DMS79 (cell line): ENCODE measurements at places on chromosomes 1 and 21.

DNA sequence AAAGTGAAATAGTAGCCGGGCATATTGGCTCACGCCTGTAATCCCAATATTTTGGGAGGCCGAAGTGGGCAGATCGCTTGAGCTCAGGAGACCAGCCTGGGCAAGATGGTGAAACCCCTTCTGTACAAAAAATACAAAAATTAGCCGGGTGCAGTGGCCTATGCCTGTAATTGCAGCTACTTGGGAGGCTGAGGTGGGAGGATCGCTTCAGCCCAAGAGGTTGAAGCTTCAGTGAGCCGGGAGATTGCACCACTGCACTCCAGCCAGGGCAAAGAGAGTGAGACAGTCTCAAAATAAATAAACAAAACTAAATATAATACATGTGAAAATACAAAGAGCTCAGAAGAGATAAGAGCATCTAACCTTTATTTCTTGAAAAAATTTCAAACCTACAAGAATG, 2.3 kb upstream of the MSTO1 start:
- DNase-seq: no peak

- DNase-seq: no peak
Measured at GRCh38 chr1:177969825-177970371, at the start of gene SEC16B. TSS of gene SEC16B (minus strand) at chr1:177970058. CDS start at chr1:177967981, 2,077 bp downstream.

- DNase-seq: no peak
Measured at GRCh38 chr1:154478639-154479038, 23.4 kb upstream of the TDRD10 start.

DNA sequence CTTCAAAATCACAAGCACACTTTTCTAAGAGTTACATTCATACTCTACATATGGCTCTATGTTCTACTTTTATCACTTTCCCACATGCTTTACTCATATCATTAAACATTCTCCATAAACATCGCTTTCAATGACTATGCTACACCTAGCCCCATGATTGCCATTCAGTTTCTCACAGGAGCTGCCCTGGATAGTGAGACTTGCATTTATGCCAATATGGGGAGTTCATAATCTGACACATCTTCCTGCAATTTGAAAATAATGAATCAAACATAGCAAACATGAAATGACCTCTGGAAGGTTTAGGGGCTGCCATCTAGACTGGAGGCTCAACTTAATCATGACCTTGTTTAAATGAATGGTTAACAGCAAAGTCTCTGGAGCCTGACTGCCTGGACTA, 9.0 kb upstream of the CYP4A22 start:
- DNase-seq: no peak

DNA sequence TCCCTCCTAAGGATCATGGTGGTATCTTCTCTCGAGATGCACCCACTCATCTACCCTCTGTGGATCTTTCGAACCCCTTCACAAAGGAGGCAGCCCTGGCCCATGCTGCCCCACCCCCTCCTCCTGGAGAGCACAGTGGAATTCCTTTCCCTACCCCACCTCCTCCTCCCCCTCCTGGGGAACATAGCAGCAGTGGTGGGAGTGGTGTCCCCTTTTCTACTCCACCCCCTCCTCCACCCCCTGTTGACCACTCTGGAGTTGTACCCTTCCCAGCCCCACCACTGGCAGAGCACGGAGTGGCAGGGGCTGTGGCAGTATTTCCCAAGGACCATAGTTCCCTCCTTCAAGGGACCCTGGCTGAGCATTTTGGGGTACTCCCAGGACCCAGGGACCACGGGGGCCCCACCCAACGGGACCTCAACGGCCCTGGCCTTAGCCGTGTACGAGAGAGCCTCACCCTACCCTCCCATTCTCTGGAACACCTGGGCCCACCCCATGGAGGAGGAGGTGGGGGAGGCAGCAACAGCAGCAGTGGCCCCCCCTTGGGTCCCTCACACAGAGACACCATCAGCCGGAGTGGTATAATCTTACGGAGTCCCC, 14.5 kb upstream of the TARS2 start:
- DNase-seq: no peak

GRCh38 chr21:28900481-28900880, 92.2 kb downstream of the LTN1 start:
- no peak for DNase-seq

DNA sequence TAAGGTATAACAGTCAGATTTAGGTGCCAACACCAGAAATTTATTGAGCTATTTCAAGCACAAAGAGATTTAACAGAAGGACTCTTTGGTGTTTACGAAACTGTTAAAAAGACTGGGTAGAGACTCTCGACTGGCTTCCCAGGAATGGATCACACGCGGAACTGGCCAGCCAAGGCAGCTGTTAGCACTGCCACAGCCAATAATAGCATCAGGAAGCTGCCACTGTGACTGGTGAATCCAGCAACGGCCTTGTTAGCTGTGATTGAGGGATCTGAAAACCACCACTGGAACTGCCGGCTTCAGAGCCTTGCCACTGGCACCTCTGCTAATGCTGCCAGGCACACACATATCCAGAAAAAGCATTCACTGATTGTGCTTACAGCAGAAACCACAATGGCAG, 10.6 kb upstream of the SIM2 start:
- DNase-seq: no peak

DNA sequence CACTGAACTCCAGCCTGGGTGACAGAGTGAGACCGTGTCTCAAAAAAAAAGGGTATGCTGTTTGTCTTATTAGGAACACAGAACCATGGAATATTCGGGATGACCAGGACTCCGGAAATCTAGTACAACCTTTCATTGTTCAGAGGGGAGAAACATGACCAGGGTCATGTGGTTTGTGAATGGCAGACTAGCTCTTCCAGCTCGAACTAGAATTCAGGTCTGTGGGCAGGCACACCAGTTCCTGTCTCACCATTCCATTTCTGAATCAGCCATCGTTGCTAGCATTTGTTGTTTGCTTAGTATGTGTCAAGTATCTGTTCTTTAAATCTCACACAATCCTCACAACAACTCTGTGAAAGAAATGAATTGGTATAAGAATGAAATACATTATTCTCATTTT, 50.9 kb downstream of the MDM4 start:
- no peak for DNase-seq
